ENCODE measurements at places on chromosomes 3 and 15.

- DNase-seq, result peak; percentile 31
Observed at GRCh38 chr3:32296251-32297204, 58.0 kb downstream of the CMTM8 start.

DNA sequence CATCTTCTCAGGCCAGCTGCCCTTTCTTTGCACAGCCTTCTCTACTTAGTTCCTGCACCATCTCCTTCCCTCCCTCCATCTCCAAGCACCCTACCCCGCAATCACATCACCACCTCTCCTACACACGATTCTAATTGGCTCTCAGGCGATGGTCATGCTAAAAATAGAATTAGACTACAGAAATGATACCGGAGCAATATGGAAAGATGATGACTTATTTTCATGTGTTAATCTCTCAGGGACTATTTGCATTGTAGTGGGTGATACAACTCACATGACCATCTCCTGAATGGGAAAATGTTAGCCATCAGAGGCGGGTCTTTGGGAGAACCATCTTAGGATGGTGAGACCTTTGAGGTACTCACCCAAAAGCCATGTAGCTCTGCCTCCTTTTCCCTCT is 54.7 kb upstream of the PPARG start:
- no peak for DNase-seq

DNA sequence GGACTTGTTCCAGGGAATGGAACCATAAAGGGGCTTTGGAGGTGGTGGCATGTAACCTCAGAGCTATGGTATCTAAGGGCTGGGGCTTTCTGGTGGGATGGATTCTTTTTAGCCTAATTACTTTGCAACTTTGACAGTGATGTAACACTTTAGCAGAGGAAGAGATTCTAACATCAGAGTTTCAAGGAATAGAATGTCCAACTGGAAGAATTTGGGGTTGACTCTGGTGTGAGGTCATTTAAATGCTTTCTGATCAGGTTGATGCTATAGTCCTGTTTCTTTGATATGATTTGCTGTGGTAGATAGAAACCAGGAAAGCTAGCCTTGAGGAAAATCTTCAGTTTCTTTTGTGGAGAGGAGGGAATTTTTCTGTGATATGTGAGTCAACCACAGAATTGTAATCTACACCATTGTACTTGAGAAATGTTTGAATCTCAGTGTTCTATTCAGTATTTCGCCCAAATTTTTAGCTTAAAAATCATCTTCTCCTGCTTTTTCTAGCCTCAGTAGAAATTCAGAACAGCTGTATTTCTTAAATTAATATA is 40.0 kb downstream of the ATP2C1 start:
- no peak for DNase-seq

DNA sequence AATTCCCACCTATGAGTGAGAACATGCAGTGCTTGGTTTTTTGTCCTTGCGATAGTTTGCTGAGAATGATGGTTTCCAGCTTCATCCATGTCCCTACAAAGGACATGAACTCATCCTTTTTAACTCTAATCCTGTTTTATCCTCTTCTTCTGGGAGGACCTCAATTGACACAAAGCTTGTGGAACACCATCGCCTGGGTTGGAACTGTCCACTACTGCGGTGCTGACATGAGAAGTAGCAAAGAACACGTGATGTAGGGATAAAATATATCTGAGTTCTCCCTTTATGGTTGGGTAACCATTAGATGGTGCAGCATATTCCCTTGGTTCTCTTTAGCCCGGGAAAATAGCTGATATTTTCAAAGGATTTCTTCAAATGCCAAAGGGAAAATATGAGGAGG is 105.3 kb upstream of the TOPAZ1 start:
- no peak for DNase-seq

- peak; percentile 79 for DNase-seq
Observed at GRCh38 chr3:50192689-50193141, 1.3 kb downstream of the GNAT1 start.

DNA sequence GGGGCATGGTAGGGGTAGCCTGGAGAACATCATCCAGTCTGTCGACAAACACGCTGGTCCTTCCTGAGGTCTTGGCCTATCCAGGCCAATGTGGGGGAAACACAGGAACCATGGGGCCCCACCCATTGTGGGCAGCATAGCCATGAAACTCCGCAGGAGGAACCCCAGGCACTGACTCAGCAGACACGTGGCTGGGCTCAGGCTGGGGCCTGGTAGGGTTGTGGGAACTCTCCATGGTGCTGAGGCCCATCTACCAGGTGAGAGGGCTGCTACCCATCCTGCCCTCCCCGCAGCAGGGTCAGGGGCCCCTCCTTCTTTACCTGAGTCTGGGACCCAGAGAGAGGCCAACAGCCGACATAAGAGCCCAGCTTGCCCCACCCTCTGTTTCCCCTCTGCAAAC is 22.6 kb upstream of the CACNA2D2 start:
- no peak for DNase-seq

DNA sequence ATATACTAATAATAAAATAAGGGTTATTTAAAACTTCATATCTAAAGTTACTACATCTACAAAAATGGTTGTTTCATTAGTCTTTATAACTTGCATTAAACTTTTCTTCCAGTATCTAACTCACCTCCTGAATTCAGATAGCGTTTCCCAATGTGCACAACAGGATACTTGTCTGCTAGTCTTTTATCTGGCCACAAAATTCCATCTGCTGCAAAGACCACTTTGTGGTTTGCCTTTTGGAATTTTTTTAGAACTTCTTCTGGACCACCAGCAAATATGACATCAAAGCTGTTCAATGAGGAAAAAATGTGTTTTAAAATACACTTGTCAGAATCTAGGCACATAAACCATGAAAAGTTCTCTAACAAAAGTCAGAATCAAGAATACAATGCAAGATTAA is 50.8 kb downstream of the PLOD2 start:
- no peak for DNase-seq

DNA sequence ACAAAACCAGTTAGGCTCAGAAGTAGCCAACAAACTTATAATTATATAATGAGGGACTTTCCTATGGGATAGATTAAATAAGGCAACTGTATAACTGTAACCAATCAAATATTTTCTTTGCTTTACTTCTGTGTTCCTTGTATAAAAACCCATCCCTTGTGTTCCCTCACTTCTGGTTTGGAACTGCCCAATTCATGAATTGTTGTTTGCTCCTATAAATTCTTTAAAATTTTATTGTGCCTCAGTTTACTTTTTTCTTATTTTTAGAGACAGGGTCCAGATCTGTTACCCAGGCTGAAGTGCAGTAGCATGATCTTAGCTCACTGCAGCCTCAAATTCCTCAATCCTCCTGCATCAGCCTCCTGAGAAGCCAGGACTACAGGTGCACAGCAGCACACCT is 155.7 kb downstream of the SMAD6 start:
- no peak for DNase-seq

DNA sequence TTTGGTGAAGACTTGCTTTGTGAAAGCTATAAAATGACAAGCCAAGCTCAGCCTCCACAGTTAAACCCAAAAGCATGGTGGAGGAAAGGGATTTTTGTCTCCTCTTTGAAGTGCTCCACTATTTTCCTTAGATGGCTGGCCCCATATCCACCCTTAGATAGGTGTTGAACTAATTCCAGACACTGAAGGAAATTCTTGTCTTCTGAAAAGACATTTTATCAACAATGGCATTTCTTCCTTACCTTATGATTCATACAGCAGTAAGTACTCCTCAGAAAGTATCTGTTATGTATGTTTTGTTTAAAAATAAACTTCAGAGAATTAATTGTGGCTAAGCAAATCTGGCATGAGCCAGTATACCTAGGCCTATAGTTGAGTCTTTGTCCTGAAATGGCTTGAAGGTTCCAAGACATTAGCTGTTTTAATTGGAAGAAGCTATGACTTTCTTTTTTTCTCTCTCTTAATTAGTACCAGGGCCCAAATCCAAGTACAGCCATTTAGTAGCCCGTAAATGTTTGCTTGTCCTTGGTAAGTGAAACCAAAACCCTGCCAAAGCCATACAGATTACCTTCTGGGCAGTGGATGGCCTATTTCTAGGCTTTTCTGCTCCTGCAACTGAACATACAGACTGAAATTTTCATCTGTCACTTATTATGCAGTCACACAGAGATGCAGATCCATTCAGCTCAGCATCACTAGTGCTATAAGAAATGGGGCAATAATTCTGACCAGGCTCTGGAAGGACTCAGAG is 5.1 kb upstream of the BFSP2 start:
- no peak for DNase-seq

- DNase-seq, result no peak
Observed at GRCh38 chr15:81299630-81300273, 24.2 kb downstream of the STARD5 start.

DNA sequence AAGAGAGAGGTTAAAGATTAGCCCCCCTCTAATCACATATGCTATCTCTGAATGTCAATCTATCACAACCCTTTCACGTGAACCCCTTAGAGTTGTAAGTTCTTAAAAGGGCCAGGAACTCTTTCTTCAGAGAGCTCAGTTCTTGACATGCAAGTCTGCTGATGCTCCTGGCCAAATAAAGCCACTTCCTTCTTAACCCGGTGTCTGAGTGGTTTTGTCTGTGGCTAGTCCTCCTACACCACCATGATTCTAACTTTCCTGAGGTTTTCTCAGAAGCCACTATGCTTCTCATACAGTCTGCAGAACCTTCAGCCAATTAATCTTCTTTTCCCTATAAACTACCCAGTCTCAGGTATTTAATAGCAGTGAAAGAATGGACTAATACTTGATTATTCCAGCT is 231.1 kb upstream of the CNTN6 start:
- no peak for DNase-seq

All from activated T-helper 1 cell treated with anti-CD3 and anti-CD28 coated beads, Interleukin-2, amount 50 U/mL, for 16 hours (primary cell).